ENCODE measurements at places on chromosomes 7 and 10. TPM values are rescaled to one million over a fixed set of nuclear protein-coding genes. Genes with fewer than 3 reads are reported as not detected.

The SCIN gene
- 0.92 TPM for total RNA-seq

The CYP26C1 gene
- 0.60 TPM for total RNA-seq

The LHFPL3 gene
- total RNA-seq, result not detected

The BMS1 gene
- 20.0 TPM for total RNA-seq

The SHH gene
- total RNA-seq, result not detected

The PRRT4 gene
- total RNA-seq, result 0.70 TPM

The EGR2 gene
- 0.53 TPM for total RNA-seq

The MOGAT3 gene
- not detected for total RNA-seq

The INMT gene
- not detected for total RNA-seq

The CPA1 gene
- total RNA-seq, result not detected

The PNLIPRP1 gene
- not detected for total RNA-seq

DNA sequence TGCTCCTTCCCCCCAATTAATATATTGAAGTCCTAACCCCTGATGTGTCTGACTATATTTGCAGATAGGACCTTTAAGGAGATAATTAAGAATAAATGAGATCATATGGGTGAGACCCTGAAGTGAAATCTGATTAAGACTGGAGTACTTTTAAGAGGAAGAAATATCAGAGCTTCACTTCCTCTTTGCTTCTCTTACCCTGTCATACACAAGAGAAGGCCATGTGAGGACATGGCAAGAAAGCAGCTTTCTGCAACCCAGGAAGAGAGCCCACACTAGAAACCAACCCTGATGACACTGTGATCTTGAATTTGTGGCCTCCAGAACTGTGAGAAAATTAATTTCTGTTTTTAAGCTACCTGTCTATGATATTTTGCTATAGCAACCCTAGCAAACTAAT is 44.2 kb downstream of the JMJD1C start:
- H3K27ac ChIP-seq, result no peak overlapping the region
- no peak overlapping the region for H3K4me3 ChIP-seq
- no peaks in the 10 kb centered on the region for H3K27me3 ChIP-seq
- H3K4me1 ChIP-seq, result no peaks in the 10 kb centered on the region
- H3K36me3 ChIP-seq, result no peaks in the 10 kb centered on the region
- no peak for DNase-seq

GRCh38 chr10:35336921-35337823 is 863 bp downstream of the CCNY start:
- peaks cover 33% of the 10 kb centered on the region for H3K4me1 ChIP-seq
- peaks cover 5% of the 10 kb centered on the region for H3K36me3 ChIP-seq
- peak overlapping the region; percentile 82 for H3K4me3 ChIP-seq
- DNase-seq, result peak; percentile 38
- H3K27ac ChIP-seq, result no peak overlapping the region

- no peak overlapping the region for H3K27ac ChIP-seq
- H3K27me3 ChIP-seq, result no peaks in the 10 kb centered on the region
- no peak for DNase-seq
- no peaks in the 10 kb centered on the region for H3K4me1 ChIP-seq
- H3K4me3 ChIP-seq, result no peak overlapping the region
These were observed 23.4 kb downstream of the TAS2R16 start for GRCh38 chr7:122972056-122972455.

DNA sequence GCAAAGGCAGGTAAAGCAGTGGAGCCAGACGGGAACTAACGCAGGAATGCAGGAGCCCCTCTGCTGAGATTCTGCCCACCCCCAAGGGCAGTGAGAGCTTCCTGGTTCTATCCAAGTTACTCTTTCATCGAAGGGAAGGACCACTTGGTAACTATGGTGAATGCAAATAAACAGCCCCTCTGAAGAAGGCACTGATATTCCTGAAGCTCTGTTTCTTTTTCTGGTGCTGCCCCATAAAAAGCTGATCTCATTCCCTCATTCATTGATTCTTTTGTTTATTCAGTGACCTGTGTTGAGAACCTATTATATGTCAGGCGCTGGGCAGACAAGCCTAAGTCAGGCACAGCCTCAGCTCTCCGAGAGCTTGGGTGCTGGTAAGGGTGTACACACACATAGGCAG is 217.3 kb downstream of the SNX10 start:
- peaks cover 5% of the 10 kb centered on the region for H3K4me1 ChIP-seq
- DNase-seq, result no peak
- H3K36me3 ChIP-seq, result no peaks in the 10 kb centered on the region

- no peak overlapping the region for H3K27ac ChIP-seq
- H3K36me3 ChIP-seq, result no peaks in the 10 kb centered on the region
- 0 out of 2 replicates have a peak, but pooled peaks cover 17% of the 10 kb centered on the region for H3K4me1 ChIP-seq
- DNase-seq, result no peak
These were observed 490.4 kb upstream of the SEMA3A start for GRCh38 chr7:84684836-84685480.

GRCh38 chr7:90607196-90607595 is 11.1 kb downstream of the CDK14 start:
- no peak for DNase-seq
- no peak overlapping the region for H3K4me3 ChIP-seq

DNA sequence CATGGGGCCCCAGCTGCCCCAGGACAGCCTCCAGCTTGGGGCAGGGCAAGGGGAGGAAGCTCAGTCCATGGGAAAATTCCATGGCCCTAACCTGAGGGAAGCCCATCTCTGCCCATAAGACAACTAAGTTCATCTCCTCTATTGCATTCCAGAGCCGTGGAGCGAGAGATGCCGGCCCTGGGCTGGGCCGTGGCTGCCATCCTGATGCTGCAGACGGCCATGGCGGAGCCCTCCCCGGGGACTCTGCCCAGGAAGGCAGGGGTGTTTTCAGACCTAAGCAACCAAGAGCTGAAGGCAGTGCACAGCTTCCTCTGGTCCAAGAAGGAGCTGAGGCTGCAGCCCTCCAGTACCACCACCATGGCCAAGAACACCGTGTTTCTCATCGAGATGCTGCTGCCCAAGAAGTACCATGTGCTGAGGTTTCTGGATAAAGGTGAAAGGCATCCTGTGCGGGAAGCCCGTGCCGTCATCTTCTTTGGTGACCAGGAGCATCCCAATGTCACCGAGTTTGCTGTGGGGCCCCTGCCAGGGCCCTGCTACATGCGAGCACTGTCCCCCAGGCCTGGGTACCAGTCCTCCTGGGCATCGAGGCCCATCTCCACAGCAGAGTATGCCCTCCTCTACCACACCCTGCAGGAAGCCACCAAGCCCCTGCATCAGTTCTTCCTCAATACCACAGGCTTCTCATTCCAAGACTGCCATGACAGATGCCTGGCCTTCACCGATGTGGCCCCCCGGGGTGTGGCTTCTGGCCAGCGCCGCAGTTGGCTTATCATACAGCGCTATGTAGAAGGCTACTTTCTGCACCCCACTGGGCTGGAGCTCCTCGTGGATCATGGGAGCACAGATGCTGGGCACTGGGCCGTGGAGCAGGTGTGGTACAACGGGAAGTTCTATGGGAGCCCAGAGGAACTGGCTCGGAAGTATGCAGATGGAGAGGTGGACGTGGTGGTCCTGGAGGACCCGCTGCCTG is 4.3 kb downstream of the AOC1 start:
- H3K4me1 ChIP-seq, result no peaks in the 10 kb centered on the region
- peaks cover 97% of the 10 kb centered on the region for H3K27me3 ChIP-seq
- H3K36me3 ChIP-seq, result no peaks in the 10 kb centered on the region
- no peak overlapping the region for H3K27ac ChIP-seq
- no peak overlapping the region for H3K4me3 ChIP-seq

- no peak overlapping the region for H3K27ac ChIP-seq
- no peak overlapping the region for H3K4me3 ChIP-seq
- no peaks in the 10 kb centered on the region for H3K27me3 ChIP-seq
- peaks cover 9% of the 10 kb centered on the region for H3K4me1 ChIP-seq
- no peaks in the 10 kb centered on the region for H3K36me3 ChIP-seq
These were observed 260.6 kb upstream of the DKK1 start for GRCh38 chr10:52053497-52053896.

- no peaks in the 10 kb centered on the region for H3K36me3 ChIP-seq
- H3K27ac ChIP-seq, result no peak overlapping the region
- peaks cover 10% of the 10 kb centered on the region for H3K4me1 ChIP-seq
These were observed 34.8 kb downstream of the TFPI2 start for GRCh38 chr7:93855797-93856196.

GRCh38 chr10:31023558-31023957 is 8.1 kb downstream of the ZNF438 start:
- H3K36me3 ChIP-seq, result no peaks in the 10 kb centered on the region
- H3K27ac ChIP-seq, result no peak overlapping the region
- H3K4me3 ChIP-seq, result no peak overlapping the region

DNA sequence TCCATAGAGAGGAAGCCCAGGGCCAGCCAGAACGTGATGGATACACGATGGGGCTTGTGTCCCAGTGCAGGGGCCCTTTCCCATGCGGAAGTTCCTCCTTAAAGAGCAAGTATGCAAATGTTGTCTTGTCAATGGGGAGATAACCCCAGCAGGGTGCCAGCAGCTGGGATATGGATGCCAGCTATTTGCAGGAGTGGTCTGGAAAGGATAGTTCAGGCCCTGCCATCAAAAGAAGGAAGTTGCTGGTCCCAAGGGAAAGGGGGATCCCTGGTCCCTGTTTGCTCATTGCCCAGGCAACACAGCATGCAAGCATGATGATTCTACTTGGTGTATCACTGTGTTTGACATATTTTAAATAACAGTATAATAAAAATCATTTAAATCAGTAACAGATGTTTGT is 73.1 kb upstream of the HECW1 start:
- H3K27ac ChIP-seq, result no peak overlapping the region
- H3K4me1 ChIP-seq, result no peaks in the 10 kb centered on the region
- DNase-seq, result no peak
- no peaks in the 10 kb centered on the region for H3K36me3 ChIP-seq
- no peak overlapping the region for H3K4me3 ChIP-seq

DNA sequence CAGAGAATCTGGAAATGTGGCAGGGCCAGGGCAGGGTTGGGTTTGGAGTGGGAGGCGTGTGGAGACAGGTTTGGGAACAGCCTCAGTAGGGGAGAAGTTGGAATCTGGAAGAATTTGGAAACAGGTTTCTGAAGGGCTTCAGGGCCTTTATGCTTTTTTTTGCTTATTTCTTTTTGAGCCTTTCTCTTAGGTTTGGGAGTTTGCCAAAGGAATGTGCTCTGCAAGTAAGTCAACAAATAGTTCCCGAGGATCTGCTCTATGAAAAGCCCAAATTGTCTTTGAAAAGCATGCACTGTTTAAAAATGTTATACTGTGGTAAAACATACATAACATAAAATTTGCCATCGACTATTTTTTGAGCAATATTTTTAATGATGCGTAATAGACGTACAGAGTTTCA is 86.7 kb upstream of the ADRB1 start:
- no peak overlapping the region for H3K27ac ChIP-seq
- peak; percentile 54 for DNase-seq
- peaks cover 31% of the 10 kb centered on the region for H3K4me1 ChIP-seq
- H3K36me3 ChIP-seq, result no peaks in the 10 kb centered on the region
- no peaks in the 10 kb centered on the region for H3K27me3 ChIP-seq
- H3K4me3 ChIP-seq, result no peak overlapping the region

DNA sequence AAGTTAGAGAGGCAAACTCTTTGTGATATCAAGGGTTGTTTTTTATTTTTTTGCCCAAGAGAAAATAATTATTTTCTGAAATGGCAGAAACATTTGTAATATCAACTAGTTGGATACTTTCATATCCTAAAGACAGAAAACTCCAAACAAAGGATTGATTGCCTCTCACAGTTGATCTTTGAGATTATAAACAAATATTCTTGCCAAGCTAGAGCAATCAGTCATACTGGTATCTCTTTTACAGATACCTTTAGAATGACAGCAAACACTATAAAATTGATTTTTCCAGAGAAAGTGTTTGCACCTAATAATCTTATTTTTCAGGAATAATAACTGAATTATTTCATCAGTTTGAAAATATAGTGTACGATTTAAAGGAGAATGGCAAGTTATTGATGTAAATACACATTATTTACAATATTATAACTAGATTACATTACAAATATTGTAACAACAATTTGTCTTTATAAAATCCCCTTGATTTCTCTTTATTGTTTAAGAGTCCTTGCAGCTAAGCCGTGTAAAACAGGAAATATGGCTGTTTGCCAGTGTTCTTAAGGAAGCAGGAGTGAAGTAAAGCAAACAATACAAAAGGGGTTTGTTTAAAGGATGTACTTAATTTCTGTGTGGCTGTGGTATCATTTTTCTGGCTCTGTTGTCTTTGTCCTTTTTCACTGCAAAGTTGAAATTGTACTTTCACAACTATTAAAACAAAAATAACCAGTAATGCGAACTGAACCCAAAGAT is 58.4 kb downstream of the MAPK8 start:
- DNase-seq, result no peak
- H3K36me3 ChIP-seq, result no peaks in the 10 kb centered on the region
- no peak overlapping the region for H3K4me3 ChIP-seq
- H3K27me3 ChIP-seq, result no peaks in the 10 kb centered on the region
- no peak overlapping the region for H3K27ac ChIP-seq

DNA sequence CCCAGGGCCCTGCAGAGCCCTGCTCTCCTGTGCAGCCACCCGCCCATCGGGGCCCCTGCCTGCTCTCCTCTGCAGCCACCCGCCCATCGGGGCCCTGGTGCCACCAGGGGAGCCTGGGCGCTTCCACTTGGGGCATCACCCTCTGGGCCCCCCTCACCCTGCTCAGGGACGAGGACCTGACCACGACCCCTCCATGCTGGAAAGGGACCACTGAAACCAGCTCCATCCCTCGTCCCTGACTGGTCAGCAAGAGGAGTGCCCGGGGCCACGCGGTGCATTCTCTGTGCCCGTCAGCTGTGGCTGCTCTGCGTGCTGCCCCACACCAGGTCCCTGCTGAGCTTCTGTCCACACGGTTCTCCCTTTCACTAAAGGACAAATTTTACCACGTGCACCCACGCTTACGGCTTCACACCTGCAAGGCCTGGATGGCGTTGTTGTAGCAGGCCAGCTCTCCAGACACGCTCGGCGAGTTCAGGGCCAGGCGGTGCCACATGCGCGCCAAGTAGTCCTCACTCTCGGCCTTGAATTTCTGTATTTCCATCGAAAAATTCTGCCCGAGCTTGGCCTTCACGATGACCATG is 57.6 kb downstream of the CFAP46 start:
- H3K27ac ChIP-seq, result no peak overlapping the region

GRCh38 chr7:29239638-29240037 is 45.1 kb downstream of the CHN2 start:
- no peak for DNase-seq
- no peaks in the 10 kb centered on the region for H3K4me1 ChIP-seq
- no peaks in the 10 kb centered on the region for H3K27me3 ChIP-seq
- no peaks in the 10 kb centered on the region for H3K36me3 ChIP-seq
- no peak overlapping the region for H3K4me3 ChIP-seq

DNA sequence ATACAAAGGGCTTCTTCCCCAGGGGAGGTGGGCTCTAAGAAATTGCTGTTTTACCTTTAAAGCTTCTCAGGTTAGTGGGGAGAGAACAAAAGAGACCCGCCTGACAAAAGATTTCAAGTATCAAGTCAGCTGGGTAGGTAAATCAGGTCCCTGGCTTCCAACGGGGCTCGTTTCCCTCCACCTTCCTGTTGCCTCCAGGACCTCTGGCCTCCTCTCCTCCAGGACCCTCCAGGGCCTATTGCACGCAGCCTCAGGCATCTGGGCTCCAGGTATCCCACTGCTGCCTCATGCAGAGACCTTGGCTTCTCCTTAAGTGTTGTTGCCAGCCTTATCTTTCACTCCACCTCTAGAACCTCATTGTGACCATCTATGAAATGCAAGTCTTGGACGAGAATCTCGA is 2.9 kb downstream of the BNIP3 start:
- no peak for DNase-seq
- no peak overlapping the region for H3K4me3 ChIP-seq

GRCh38 chr7:11185179-11185815 is 211.6 kb downstream of the PHF14 start:
- no peaks in the 10 kb centered on the region for H3K4me1 ChIP-seq
- H3K4me3 ChIP-seq, result no peak overlapping the region
- no peak overlapping the region for H3K27ac ChIP-seq
- no peaks in the 10 kb centered on the region for H3K27me3 ChIP-seq
- no peaks in the 10 kb centered on the region for H3K36me3 ChIP-seq

Measured in PC-9 (cell line).